ENCODE measurements at places on chromosomes 3 and 15.

DNA sequence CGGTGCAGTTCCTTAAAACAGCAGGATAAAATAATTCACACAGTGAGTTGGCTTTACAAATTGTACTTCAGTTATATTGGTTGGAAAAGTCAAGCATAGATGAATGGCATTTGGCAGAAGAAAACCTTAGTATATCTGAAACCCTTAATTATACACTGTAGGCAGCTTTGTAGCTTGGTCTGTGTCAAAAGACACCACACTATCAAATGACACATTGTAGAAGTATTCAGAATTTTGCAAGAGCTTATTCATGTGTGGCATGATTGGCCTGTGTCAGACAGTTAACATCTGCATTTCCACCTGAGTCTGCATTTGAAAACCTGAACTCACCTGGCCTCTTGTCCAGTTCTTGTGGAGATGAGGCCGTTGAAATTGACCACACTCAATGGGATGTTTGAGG, 13.8 kb downstream of the TMEM266 start:
- DNase-seq = no peak

GRCh38 chr3:182617500-182617899, 175.8 kb upstream of the ATP11B start:
- DNase-seq = peak; percentile 14

DNA sequence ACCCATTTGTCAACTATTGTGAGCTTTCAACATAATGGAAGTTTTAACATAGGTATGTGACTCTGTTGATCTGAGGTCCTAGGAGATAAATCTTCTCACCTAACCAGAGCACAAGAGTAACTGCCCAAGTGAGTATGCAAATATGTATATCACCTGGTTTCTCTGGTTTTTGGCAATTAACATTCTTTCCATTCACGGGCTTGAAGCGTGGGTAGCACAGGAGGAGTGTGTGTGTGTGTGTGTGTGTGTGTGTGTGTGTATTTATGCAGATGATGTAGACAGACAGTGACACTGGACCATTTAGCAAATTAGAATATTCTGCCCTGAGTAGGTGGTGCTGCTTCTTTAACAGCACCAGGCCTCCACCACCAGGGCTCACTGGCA, 15.0 kb downstream of the EPHB1 start:
- DNase-seq = no peak

- DNase-seq = no peak
Observed at GRCh38 chr3:27596921-27597320, 112.7 kb upstream of the SLC4A7 start.

DNA sequence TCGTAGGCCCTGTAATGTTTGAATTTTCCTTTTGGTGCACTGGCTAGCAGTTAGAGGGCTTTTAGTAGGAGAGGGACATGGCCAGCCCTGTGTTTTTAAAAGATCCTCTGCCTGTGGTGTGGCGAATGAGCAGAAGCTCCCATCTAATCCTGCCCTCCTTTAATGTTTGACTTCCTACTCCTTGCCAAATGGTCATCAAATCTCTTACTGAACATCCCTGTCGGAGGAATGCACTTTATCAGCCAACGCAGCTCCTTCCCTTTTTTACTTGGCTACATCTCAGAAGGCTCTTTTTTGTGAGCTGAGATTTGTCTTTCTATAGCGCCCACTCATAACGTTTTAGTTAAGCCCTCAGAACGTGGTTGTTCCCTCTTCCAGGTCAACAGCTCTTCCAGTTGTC, 44.8 kb downstream of the MAP2K5 start:
- DNase-seq = no peak

- peak; percentile 40 for DNase-seq
Observed at GRCh38 chr3:48428572-48429316, 1.1 kb downstream of the PLXNB1 start.

DNA sequence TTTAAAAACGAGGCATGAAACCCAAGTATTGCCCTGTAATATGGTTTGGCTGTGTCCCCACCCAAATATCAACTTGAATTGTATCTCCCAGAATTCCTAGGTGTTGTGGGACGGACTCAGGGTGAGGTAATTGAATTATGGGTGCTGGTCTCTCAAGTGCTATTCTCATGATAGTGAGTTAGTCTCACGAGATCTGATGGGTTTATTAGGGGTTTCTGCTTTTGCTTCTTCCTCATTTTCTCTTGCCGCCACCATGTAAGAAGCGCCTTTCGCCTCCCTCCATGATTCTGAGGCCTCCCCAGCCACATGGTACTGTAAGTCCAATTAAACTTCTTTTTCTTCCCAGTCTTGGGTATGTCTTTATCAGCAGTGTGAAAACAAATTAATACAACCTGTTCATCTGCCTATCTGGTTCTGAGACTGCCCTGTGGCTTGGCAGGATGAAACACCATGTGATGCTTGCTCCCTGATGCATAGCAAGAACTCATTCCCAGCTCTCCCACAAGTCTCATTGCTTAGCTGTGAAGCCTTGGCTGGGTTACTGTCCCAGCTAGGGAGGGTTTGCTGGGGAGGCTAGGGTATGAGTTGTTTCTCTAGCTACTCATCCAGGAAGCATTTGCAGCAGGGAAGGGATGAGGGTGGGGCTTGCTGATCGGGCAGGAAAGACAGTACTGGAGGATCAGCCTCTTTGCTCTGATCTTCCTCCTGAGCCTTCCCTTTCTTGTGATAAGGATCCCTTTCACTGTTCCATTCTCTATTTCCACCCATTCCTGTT, 3.7 kb upstream of the SQOR start:
- DNase-seq = no peak

DNA sequence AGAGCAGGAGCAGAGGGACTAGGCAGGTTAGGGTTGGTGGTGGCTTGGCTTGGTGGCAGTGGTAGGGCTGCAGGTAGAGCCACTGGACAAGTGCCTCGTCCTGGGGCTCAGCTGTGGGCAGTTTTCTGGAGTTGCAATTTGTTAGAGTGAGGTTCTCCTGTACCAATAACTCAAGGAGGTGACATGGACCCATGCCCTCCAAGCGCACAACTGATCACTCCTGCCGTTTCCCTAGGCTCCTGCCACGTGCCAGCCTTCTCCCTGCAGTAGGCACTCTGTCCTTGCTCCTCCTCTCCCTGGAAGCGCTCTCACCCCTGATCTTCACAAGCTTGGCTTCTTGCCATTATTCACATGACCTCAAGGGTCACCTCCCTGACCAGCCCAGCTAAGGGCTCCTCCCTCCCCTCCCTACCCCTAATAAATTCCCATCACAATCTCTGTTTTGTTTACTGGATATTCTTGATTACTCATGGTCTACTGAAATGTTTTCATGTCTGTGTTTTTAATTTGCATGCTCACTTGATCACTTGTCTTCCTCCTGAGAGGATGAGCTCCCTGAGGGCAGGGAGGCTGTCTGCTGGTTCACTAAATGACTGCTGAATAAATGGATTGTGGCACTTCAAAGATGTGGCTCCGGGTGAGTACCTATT, 3.3 kb downstream of the WNT7A start:
- no peak for DNase-seq

GRCh38 chr3:181718369-181718768, 6.6 kb downstream of the SOX2 start:
- DNase-seq = no peak

DNA sequence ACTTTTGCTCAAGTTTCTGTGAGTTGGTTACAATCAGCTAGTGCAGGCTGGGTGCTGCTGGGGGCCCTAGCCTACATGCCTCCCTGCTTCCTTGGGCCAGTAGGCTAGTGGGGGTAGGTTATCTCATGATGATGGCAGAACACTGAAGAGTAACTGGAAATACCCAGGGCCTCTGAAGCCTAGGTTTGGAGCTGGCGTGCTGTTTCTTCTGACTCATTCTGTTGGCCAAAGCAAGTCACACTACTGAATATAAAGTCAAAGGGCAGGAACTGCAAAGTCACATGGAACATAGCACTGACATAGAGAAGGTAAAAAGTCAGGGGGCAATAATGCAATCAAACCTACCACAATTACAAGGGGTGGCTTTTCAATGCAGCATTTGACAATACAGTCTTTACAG, 34.5 kb downstream of the RASGRP1 start:
- no peak for DNase-seq

DNA sequence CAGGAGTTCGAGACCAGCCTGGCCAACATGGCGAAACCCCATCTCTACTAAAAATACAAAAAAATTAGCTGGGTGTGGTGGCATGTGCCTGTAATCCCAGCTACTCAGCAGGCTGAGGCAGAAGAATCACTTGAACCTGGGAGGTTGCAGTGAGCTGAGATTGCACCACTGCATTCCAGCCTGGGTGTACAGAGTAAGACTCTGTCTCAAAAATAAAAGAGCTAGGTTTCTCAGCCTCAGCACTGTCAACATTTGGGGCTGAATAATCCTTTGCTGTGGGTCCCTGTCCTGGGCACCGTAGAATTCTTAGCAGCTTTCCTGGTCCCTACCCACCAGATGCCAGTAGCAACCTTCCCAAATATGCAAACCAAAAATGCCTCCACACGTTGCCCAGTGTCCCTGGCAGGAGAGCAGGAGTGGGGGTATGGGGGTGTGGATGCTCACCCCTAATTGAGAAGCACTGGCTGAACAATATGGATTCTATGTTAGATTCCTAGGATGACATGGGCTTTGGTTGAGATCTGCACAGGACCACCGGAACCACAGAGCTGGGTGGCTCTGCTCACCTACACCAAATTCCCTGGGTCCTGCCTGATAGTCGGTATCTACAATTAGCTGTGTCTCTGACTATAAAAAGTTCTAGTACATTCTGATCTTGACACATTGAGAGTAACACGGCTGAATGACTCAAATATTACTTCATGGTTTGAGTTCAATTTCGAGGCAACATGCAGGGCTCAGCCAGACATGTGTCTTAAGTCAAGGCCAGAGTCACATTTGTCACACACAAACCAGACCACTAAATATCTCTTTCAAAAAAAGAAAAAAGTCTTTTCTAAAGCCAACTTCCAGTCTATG, 577.0 kb upstream of the MDFIC2 start:
- no peak for DNase-seq
